ENCODE measurements at places on chromosomes 12 and 14.

GRCh38 chr12:99605-100004 is 33.0 kb downstream of the IQSEC3 start:
- no peak for DNase-seq

DNA sequence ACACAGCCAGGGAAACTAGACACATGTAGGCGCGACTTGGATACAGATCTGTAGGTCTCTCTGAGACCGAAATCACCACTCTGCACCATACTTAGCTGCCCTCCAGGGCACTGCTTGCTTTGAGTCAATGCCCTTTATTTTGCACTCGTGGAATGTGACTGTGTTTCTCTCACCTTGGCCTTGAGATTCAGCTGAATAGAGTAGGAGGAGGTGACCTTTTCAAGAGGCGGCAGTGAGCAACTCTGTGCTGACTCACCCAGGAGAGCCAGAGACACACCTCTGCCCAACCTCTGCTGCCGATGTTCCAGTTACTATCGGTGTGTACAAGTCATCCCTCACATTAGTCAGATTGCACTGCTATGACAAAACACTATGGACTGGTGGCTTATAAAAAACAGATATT is 583.4 kb downstream of the VRK1 start:
- no peak for DNase-seq

DNA sequence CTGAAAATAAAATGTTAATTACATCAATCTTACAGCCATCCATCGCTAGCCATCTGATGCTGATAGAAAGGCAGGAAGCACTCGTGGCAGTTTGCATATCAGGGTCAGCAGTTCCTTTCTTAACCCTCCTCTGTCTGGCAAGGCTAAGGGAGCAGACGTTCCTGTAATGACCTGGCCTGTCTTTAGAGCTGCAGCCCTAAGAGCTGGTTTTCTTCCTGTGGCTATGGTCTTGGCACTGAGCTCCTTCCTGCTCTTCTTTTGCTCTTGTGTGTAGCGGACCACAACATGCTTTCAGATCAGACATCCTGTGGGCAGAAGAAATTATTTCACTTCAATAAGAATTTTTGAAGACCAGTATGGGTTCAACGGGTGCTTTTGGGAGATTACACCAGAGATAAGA is 170.4 kb downstream of the DAD1 start:
- no peak for DNase-seq

DNA sequence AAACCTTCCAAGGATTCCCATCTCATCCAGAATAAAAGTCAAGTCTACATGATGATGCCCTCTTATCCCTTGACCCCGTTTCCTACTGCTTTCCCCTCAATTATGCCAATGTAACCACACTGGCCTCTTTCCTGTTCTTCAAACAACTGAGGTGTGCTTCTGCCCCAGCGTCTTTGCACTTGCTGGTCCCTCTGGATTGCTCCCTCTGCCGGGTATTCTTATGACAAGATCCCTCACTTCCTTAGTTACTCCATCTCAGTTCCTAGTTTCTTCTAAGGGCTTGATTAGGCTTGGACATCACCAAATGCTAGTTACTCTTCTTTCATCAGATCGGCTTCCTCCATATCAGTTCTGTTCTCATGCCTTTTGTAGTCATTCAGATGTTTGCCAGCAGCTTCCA is 32.7 kb upstream of the PELI2 start:
- DNase-seq, result no peak

- no peak for DNase-seq
These were observed 267.6 kb upstream of the OR4E1 start for GRCh38 chr14:21940887-21941856.

GRCh38 chr14:66231820-66232219 is 254.4 kb upstream of the CCDC196 start:
- no peak for DNase-seq

DNA sequence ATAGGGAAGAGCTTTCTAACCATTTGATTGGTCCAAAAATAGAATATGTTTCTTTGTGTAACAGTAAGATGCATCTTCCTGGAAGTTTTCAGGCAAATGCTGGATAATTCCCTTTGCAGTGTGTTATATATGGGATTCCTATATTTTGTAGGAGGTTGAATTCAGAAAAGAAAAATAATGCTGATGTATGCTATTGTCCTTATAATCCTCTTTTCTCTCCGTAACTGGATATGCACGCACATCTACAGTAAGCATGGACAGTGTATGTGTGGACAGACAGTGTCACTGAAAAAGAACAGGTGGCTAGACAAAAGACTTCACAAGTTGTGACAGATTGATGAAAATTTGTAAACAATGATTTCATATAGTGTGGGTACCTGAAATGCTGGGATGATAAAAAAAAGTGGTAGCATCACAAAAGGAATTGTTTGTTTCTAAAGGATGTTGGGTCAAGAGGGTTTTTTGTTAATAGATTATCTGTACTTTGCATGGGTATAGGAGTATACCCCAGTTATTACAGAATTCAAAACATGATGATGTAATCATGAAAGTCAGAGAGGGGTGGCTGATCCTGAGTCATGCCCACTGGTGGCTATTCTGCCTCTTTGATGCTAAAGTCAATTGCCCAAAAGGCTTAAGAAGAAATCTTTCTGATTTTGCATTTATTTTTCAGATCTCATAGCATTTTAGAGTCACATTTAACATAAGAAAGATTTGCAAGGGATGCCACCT is 160.7 kb upstream of the TMTC1 start:
- DNase-seq, result no peak

- no peak for DNase-seq
These were observed 27.9 kb downstream of the BCL2L14 start for GRCh38 chr12:12098691-12099015.

DNA sequence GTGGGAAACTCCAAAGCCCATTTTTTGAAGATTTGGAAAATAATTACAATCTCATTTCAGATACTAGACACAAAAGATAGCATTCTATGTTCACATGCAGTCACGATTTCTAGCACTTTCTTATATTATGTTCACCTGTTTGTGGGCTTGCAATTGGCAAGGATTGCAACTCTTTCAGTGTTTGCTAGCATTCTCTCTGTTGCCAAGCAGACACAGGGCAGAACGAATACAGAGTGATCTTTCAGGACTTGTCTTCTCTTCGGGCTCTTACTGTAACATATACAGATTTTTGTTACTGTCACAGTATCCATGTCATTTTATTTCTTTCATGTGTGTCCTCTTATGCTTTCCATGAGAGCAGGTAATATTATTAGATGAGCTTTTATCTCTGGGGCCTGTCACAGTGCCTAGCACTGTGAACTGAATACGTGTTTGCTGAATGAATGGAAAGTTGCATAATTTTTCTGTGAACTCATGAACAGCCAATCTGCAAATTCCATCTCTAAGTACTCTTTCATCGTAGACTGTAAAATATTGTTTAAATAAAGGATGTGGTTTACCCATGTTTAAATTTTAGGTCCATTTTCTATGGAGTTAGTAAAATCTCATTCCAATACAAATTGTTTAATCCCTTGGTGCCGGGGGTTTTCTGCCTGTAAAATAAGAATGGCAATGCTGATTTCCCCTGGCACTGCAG is 105.1 kb downstream of the BMP4 start:
- no peak for DNase-seq

GRCh38 chr14:51468523-51468922 is 183.2 kb upstream of the FRMD6 start:
- no peak for DNase-seq

DNA sequence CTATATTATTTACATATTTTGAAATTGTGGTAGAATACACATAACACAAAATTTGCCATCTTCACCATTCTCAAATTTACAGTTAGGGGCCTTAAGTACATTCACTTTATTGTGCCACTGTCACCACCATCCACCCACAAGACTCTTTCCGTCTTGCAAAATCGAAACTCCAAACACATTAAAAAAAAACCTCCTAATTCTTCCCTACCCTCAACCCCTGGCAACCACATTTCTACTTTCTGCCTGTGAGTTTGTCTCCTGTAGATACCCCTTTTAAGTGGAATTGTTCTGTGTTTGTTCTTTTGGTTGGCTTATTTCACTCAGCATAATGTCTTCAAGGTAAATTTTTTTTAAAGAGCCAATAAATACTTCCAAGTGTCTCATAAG is 31.6 kb upstream of the AMIGO2 start:
- DNase-seq, result no peak
